ENCODE measurements at places on chromosomes 4 and X.
A peak's percentile ranks its signal among the peaks of the same experiment; 100 is the strongest.

GRCh38 chr4:88720451-88721428, 23.1 kb upstream of the NAP1L5 start:
- no peak for DNase-seq

- no peak for DNase-seq
Observed at GRCh38 chrX:107451731-107452130, 2.3 kb downstream of the FRMPD3 start.

- peak; percentile 6 for DNase-seq
Observed at GRCh38 chr4:6087669-6088341, 69.6 kb upstream of the C4orf50 start.

GRCh38 chrX:153448556-153449367, 2.9 kb upstream of the TREX2 start:
- DNase-seq = no peak

- DNase-seq = no peak
Observed at GRCh38 chr4:11070813-11071212, 357.9 kb downstream of the HS3ST1 start.

- no peak for DNase-seq
Observed at GRCh38 chrX:110396735-110397134, 38.1 kb downstream of the RTL9 start.

DNA sequence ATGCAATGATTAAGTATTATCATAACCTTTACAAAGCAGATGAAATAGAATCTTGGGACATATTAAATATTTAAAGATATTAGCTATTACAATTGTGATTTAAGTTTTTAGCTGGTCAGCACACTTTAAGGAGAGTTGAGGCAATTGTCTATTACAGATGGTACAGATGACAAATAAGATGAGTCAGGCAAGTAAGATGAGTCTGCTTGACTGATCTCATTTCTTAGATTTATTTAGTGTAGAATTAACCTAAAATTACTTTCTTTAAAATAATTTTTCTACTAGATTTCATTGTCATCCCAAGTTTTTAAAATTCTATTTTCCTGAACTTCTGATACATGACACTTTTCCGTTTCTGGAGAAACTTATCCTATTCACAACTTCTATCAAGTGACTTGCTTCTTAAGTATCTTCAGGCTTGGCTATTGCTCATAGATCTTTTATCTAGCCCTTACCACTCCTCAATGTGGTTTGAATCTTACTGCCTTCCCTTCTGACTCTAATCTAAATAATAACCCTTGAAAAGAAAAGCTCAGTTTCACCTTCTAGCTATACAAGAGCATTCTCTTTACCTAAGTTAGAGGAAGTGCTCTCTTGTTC, 32.9 kb downstream of the CXCL1 start:
- no peak for DNase-seq

GRCh38 chrX:69318651-69319340, 153.5 kb upstream of the PJA1 start:
- no peak for DNase-seq

DNA sequence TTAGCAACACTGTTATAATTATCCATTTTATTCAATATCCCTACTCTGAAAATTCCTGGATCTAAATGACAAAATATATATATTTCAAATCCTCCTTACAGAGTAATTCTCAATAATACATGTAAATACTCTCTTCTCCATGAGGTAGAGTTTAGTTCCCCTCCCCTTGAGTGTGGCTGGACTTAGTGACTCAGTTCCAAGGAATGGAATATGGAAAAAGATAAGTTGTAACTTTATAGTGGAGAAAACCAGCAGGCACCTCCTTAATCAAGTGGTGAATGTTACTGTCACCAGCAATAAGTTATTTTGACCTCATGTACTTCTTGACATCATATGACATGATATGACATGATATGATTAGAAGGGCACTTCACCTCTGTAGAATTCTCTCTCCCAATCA, 302.0 kb downstream of the RAB28 start:
- DNase-seq = no peak

GRCh38 chr4:185358514-185358913, 37.2 kb downstream of the LRP2BP start:
- no peak for DNase-seq

- no peak for DNase-seq
Observed at GRCh38 chrX:153379971-153380581, 21.1 kb downstream of the PNMA6E start.

GRCh38 chr4:3852711-3853110, 86.5 kb downstream of the ADRA2C start:
- DNase-seq = no peak

DNA sequence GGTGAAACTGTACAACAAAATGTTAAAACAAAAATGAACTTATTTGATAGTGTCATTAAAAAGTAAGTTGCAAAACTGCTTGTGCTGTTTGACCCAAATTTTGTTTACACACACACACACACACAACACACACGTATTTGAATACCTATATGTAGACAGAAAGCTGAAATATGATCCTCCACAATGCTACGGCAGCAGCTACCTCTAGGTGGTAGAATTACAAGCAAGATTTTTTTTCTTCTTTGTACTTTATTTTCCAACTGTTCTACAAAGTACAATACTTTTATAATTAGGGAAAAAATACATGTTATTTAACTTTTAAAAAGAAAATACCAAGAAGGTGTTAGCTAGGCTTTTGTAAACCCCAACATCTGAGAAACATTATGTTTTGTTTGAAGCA, 1.2 kb downstream of the CYTL1 start:
- no peak for DNase-seq
